ENCODE measurements at places on chromosomes 16 and 17.

DNA sequence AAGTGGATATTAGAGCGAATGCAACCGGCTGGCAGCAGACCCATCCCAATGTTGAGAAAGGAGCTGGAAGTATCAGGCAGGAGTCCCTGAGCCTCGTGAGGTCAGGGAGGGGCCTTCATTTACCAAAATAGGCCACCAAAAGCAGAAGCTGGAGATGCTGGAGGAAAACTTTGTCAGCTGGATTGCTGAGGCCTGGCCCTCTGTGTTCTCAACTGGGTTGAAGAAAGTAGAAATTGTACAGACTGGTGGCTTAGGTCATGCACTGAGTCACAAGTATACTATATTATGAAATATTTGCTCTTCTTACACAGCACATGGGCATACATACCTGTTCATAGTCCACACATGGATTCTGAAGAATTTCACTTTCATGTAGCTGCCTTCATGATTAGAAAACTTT is 23.2 kb upstream of the TEKT3 start:
- DNase-seq, result no peak

GRCh38 chr16:86604436-86605193 is 26.3 kb downstream of the FOXL1 start:
- DNase-seq, result no peak

GRCh38 chr17:32854207-32854606 is 22.7 kb downstream of the MYO1D start:
- no peak for DNase-seq

DNA sequence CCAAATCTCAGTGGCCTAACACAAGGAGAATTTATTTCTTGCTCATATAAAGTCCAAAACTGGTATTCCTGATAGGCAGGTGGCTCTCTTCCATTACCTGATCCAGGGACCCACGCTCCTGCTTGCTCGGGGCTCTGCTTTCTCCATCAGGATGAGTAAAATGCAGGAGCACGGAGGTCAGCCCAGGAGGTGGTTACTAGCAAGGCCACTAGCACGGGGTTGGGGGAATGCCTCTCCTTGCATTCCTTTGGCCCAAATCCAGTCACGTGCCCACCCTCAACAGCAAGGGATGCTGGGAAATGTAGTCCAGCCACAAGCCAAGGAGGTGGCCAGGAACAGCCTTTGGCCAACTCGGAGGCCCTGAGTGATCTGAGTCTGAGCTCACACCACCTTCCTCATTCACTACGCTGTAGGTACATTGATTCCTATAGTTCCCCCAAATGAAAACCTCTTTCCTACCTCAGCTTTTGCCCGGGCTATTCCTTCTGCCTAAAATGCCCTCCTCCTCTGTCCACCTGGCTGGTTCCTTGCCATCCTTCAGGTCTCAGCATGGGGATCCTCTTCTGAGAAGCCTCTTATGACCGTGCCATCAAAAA is 38.3 kb upstream of the HAPSTR1 start:
- DNase-seq, result no peak

DNA sequence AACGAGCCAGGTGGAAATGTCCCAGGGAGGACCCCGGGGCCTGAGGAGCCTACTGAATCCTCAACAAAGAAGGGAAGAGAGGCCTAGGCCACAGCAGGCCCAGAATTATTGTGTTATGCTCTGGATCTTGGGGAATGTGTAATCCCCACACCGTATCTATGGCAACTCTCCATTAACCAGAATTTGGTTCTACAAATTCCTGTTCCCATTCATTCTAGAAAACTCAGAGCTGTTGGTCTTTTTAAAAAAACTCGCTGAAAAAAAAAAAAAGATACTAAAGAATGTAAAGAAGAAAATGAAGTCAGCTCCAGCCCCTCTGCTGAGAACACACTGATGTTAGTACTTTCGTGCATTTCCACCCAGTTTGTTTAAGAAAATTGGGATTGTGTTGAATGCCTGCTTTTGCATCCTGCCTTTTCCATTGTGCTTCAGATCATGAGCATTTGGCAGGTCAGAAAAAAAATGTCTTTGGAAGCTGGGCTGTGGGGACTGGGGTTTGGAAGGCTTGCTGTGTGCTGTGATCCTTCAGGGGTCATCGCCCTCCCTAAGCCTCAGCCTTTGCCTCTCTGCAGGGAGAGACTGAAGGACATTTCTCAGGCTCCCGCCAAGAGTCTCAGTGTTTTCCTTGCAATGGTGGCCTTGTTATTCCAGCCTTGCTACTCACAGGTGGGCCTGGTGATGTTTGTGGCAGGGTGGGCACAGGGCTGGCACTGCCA is 69.5 kb downstream of the SREBF1 start:
- no peak for DNase-seq

DNA sequence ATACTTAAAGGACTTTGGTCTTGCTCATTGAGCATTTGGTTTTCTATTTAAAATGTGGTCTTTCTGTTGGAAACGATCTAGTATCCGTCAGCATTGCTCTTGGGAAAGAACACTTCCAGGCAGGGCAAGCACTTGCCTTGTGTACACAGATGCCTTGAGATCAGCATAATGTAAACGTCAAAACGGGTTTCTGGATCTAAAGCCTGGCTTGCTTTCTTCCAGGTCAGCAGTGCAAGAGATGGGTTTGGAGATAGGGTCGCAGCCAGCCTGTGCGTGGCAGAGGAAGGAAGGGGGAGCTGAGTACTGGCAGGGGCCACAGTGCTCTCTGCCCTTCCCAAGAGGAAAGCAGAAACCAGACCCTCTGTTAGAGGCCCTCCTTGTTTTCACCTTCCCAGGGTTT is 175.5 kb downstream of the LGALS9B start:
- DNase-seq, result no peak

DNA sequence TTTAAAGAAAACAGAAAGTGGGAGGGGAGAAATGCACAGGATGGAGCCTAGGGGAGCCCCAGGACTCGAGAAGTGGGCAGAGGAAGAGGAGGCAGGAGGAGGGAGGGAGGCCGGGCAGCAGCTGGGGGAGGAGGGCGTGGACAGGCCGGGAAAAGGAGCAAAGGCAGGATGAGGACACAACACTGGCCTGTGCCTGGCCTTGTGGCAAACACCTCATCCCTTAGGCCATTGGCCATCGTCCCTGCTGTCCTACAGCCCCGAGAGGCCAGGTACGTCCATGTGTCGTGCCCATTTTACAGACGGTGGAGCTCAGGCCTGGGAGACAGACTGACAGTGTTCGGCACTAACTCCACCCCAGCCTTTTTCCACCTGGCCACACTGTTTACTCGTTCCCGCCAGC is 15.9 kb downstream of the JPH3 start:
- DNase-seq, result no peak

DNA sequence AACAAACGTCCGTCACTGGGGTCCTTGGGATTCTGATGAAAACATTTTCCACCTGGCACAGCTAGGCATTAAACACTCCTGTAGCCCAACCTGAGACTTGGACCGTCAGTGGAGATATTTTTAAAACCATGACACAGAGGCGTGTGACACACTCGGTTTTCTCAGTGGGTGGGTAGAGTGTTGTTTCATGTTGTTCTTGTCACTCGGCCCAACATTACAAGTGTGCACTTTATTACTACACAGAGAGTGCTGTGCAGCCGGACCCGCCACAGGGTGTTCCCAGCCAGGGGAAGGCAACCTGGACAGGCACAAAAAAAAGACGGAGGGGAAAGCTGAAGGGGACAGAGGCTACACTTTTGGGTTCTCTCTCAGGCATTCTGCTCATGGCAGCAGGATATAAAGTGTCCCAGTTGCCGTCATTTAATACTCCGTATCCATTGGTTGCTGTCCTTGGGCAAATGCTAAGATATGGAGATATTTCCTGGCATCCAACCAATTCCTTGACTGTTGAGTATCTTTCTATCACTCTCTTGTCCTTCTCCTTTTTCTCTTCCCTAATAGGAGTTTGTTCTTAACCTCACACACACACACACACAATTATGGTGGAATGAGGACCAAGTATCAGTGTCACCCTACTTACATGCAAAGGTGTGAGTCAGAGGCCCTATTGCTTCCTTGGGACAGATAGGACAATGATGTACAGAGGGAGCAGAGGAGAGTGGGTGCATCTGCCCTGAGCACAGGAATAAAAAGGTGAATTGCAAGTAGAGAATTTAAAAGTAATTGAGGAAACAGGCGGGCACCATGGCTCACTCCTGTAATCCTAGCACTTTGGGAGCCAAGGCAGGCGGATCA is 154.1 kb upstream of the SOX9 start:
- no peak for DNase-seq

DNA sequence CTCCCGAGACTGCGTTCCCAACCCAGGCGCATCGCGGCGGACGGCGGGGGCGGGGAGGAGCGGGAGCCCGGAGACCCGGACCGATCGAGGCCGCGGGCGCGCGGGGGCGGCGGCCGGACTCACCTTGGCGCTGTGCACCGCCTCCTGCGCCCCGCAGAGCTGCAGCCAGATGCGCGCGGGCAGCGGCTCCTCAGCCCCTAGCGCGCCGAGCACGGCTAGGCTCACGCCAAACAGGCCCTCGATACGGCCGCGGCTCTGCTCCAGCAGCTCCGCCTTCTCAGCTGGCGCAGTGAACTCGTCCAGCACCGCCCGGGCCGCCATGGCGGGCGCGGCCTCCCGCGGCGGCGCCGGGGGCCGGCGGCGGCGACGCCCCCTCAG is 339 bp downstream of the N4BP1 start:
- DNase-seq, result no peak

- no peak for DNase-seq
Measured at GRCh38 chr17:1000597-1001461, 3.9 kb downstream of the TIMM22 start.

- DNase-seq, result no peak
Measured at GRCh38 chr17:2218426-2218825, 85.2 kb downstream of the SMG6 start.

DNA sequence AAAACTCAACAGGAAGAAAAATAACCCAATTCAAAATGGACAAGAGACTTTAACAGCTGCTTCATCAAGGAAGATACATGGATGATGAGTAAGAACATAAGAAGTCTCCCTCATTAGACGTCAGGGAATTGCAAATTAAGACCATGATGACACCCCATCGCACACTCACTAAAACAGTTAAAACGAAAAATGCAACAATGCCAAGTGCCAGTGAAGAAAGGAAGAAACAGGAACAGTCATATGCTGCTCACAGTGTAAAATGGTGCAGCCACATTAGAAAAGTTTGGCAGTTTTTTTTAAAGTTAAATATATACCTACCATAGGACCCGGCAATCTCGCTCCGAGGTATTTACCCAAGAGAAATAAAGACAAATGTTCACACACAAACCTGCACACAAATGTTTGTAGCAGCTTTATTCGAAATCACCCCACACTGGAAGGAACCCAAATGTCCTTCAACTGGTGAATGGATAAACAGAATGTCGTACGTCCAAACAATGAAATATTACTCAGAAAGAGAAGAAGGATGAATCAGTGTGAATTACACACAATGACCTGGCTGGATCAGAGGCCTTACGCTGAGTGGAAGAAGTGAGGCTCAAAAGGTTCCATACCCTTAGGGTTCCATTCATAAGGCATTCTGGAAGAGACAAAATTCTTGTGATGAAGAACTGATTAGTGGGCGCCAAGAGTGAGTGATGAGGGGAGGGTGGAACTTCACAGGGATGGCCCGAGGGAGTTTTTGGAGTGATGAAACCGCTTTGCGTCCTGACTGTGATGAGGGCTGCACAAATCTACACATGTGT is 110.3 kb downstream of the C16orf95 start:
- no peak for DNase-seq

GRCh38 chr17:55261311-55261710 is 3.4 kb upstream of the HLF start:
- no peak for DNase-seq

- DNase-seq, result no peak
Measured at GRCh38 chr16:74492976-74493375, 71.7 kb upstream of the CLEC18B start.

- DNase-seq, result no peak
Measured at GRCh38 chr17:69712801-69713311, 298.4 kb downstream of the MAP2K6 start.

Data from frontal cortex (tissue), 4 donors.